Activated CD4-positive, alpha-beta T cell treated with anti-CD3 and anti-CD28 coated beads, Interleukin-2, amount 10 ng/mL, durations not matched to agents 7 days and 5 days (primary cell): ENCODE measurements at places on chromosomes 12 and 14.

GRCh38 chr12:131129839-131130238 lies 176.1 kb downstream of the ADGRD1 start:
- no peak for DNase-seq

GRCh38 chr12:117028254-117028653 lies 71.0 kb downstream of the TESC start:
- no peak for DNase-seq

- peak; percentile 78 for DNase-seq
Measured at GRCh38 chr14:91714805-91715204, 17.1 kb downstream of the CATSPERB start.

DNA sequence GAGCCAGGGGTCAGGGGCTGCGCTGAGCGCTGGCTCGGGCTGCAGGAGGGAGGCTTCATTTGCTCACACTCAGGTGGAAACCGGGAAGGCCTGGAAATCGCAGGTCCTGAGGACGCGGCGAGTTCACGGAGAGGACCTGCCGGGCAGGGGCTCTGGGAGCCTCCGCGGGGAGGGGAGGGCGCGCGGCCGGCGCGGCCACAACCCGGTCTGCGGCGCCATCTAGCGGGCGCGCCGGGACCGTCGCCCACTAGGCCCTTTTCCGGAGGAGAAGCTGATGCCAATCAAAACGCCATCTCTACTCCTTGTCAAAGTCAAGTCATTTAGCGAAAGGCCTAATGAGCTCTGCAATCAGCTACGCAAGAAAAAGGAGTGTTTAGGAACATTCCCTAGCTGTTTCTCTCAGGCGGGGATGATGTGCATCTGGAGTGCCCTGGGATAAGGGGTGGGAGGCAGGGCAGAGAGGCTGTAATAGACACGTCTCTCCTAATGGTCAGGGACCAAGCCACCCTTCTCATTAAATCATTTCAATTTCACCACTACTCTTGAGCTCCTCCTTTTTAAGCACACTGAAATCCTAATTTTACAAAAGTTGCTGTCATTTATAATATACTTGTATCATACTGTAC lies 885.8 kb upstream of the TMEM132C start:
- DNase-seq: peak; percentile 29

GRCh38 chr14:92687681-92688433 lies 60.6 kb downstream of the LGMN start:
- DNase-seq: no peak

DNA sequence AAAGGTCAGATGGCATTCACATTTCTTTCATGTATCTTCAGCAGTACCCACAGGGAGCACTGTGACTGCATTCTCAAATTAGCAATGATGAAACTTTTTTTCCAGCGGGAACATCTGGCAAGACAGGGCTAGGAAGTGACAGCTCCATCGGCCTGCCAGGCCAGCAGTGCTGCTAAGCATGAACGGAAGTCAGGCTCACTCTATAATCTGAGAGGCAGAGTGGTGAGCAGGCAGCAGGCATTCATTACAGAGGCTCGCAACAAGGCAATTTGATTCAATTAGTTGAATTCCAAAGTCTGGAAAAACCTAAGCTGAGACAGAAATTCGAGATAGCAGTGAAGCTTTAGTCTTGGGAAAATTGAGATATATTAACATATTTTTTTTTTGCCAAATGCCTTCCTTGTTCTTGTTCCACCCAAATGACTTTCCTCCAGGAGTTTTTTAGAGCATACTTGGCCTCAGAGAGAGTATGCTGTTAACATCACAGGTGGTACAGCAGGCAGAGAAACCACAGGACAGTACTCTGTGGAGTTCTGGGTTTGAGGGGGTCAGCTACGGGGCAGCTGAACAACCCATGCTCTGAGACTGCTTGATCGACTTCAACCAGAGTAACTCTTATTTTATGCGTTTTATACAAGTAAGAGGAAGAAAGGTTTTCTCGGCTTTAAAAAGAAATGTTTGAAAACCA lies 414.9 kb downstream of the APAF1 start:
- no peak for DNase-seq

GRCh38 chr12:79374545-79374944 lies 316.2 kb downstream of the PAWR start:
- DNase-seq: no peak

GRCh38 chr12:92759634-92760268 lies 57.0 kb downstream of the PLEKHG7 start:
- DNase-seq: no peak

- no peak for DNase-seq
Measured at GRCh38 chr14:92997343-92998061, 74.6 kb downstream of the CHGA start.
